ENCODE measurements at places on chromosomes 4 and X.

DNA sequence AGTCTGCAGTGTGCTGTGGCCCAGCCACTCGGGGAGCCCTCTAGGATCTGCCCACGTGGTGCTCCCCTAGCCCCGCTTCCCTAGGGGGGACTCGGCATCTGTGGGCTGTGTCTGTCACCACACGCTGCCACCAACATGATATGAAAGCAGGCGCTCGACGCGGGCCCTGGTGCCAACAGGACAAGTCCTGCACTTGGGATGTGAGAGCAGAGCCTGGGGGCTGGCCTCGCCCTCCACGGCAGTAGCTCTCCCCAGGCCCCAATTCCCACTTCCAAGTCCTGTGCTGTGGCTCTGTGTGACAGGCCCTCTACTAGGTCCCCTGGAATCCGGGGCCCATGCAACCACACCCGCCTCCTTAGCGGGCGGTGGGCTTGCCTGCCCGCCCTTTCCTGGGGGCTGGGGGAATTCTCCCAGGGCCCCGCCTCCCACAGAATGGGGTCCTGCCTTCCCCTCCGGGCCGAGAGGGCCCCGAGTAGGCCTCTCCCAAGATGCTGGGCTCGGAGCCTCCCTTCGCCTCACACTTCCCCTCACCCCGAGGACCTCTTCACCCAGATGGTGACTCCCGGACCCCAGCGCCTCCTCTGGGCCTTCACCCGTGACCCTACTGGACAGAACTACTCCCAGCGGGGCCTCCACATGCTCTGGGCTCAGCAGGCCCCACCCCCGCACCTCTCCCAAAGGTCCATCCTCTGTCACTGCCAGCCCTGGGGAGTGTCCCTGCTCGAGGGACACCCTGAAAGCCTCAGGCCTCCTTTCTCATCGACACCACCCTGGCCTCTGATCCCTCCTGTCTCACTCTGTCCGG is 11.2 kb downstream of the LRPAP1 start:
- no peak for DNase-seq

DNA sequence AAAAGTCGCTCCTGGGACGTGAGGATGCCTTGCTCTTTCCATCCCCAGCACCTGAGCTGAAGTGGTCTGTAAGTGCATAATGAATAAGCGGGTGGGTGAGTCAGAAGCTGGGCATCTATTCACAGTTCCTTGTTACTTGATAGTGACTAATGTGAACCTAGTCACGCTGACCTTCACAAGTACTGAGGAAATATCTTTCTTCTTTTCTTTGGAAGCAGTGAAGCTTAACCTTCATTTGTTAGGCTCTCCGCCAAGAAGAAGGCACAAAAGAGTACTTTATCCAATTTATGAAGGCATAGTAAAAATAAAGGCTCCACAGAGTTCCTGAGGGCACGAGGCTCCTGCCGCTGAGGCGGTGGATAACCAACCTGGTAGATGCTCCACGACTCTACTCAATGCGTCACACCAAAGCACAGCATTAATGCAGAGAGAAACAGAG is 475.7 kb upstream of the SLIT2 start:
- DNase-seq = peak; percentile 7

DNA sequence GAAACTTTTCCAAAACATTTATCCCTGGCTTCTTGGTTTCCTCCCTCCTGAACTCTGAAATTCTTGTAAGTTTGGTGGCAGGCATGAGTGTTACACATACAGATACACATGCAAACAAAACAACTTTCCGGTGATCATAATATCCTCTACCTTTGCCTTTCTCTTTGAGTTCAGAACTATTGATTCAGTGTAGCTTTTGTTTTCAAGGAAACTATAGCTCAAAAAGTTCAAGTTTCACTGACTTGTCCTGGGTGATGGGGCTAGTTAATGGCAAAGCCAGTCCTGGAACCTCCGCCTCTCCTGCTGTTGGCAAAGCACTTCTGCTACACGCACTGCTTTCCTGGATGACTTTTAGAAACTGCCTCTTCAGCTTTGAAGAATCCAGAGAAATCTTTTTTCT is 177.3 kb upstream of the FAT1 start:
- no peak for DNase-seq

DNA sequence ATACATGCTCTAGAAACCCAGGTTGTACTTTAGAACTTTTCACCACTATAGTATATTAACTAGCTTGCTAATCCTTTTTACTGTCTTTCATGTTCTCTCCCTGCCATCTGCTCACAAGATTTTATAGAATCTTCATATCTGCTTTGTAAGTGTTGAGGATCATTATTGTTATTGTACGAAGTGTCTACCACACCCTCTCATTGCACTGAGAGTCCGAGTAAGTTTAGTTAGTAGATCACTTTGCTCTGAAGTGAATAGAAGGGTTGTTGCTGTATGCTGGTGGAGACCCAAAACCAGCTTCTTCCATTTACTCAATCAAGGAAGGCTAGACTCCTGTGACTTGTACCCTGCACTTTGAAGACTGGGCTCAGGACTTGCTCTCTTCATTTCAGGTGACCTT is 17.1 kb downstream of the GAB1 start:
- DNase-seq = no peak

- no peak for DNase-seq
Measured at GRCh38 chrX:20664774-20665173, 398.1 kb upstream of the RPS6KA3 start.

DNA sequence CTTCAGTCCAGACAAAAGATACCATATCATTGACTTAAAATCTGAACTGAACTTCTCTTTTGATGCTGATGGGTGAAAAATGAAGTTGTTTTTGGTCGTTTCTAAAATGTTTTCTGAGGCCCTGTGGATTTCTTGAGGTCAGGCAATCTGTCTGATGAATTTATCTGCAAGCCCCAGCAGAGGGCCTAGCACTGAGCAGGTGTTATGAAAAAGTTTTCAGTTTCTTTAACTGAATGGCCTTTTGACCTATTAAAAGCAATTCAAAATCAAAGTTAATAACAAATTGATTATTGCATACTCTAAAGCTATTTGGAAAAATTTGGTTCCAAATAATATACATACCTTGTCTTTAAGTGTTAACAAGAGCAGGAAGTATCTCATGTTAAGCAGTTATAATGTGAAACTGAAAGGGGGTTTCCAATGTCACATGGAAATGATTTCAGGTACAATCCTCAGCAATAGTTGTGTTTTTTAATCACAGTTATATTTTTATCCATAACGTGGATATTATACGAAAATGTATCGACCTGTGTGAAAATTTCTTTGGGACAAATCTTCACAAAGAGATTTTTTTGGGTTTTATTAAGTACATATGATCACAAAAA is 285.0 kb downstream of the SPANXN1 start:
- no peak for DNase-seq

DNA sequence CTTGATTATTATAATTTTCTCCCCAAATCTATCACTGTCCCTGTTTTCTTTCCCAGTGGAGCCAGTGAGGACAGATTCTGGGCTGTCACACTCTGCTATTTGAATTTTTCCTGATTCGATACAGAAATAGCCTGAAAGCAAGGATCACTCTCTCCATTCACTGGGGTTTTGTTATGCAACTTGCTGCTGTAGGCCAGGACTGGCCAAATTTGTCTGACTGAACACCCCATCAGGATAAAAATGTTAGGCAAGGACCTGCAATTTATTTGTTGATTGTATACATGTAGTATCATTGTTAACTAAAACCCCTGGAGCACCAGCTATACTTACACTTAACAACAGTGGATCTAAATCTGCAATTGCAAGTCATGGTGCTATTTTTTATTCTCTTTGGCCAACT is 68.7 kb downstream of the AASDH start:
- no peak for DNase-seq

GRCh38 chrX:127578395-127578794 is 473.8 kb downstream of the ACTRT1 start:
- DNase-seq = no peak

- no peak for DNase-seq
Measured at GRCh38 chrX:24285082-24285481, 28.8 kb downstream of the SUPT20HL2 start.

- peak; percentile 13 for DNase-seq
Measured at GRCh38 chrX:111376897-111377578, 35.0 kb downstream of the DCX start.

- DNase-seq = no peak
Measured at GRCh38 chr4:74486905-74487304, 42.0 kb downstream of the AREG start.

DNA sequence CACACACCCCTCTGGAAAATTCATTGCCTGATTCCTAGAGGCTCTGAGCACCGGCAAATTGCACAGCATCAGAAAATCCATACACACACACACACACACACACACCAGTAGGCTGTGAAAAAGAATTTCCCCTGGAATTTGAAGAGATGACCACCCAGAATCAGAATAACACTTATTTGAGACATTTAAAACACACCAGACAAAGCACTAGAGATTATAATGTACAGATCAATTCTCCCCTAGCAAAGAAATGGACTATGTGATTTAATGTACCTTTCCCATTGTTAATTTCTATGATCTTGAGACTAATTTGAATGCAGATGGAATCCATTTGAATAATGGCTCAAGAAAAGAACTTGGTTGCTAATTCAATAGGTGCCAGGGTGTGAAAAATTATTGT is 399.3 kb downstream of the HNRNPD start:
- DNase-seq = no peak

DNA sequence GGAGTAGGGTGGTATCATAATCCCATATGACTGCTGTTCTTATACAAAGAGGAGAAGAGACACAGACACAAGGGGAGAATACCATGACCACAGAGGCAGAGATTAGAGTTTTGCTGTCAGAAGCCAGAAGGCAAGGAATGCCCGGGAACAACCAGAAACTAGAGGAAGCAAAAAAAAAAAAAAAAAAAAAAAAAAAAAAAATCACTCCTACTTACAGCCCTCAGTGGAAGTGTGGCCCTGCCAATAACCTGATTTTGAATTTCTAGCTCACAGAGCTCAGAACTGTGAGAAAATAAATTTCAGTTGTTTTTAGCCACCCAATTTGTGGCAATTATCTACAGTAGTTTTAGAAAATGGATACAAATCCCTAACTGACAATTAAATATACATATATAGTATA is 30.4 kb upstream of the UBE2NL start:
- DNase-seq = no peak

GRCh38 chr4:172978848-172979247 is 189.8 kb upstream of the GALNT7 start:
- no peak for DNase-seq

GRCh38 chrX:31190221-31190975 is 118.6 kb upstream of the FTHL17 start:
- DNase-seq = no peak

GRCh38 chr4:56627375-56627774 is 53.7 kb downstream of the HOPX start:
- DNase-seq = no peak

DNA sequence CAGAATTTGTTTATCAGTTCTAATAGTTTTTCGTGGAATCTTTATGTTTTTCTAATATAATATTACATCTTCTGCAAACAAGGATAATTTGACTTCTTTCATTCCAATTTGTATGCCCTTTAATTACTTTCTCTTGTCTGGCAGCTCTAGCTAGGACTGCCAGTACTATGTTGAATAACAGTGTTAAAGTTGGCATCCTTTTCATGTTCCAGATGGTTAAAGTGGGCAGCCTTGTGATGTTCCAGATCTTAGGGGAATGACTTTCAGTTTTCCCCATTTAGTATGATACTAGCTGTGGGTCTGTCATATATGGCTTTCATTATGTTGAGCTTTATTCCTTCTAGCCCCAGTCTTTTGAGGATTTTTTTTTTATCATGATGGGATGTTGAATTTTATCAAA is 220.6 kb upstream of the WDFY3 start:
- no peak for DNase-seq

DNA sequence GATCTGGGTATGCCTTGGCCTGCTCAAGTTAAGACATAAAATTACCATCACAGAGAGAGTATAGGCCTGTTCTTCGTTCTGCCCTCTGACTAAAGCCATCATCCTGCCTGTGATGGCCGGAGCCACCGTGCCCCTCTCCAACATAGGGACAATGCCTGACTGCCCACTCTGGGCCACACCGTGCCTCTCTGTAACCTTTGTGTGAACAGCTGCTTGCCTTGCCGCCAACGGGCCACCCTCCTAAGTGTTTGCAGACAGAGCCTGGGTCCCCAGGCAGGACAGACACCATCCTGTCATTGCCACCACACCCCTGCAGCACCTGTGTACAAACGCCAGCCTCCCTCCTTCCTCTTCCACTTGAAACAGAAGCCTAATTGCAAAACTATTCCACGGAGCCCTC is 298.7 kb upstream of the TENM3 start:
- peak; percentile 63 for DNase-seq

DNA sequence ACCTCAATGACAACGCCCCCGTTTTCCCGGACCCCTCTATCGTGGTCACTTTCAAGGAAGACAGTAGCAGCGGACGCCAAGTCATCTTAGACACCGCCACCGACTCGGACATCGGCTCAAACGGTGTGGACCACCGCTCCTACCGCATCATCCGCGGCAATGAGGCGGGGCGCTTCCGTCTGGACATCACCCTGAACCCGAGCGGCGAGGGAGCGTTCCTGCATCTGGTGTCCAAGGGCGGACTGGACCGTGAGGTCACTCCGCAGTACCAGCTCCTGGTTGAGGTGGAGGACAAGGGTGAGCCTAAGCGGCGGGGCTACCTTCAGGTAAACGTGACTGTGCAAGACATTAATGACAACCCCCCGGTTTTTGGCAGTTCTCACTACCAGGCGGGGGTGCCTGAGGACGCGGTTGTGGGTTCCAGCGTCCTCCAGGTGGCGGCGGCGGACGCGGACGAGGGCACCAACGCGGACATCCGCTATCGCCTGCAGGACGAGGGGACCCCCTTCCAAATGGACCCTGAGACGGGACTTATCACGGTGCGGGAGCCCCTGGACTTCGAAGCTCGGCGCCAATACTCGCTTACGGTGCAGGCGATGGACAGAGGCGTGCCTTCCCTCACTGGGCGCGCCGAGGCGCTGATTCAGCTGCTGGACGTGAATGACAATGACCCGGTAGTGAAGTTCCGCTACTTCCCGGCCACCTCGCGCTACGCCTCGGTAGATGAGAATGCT is 2.2 kb downstream of the FAT4 start:
- DNase-seq = peak; percentile 53

DNA sequence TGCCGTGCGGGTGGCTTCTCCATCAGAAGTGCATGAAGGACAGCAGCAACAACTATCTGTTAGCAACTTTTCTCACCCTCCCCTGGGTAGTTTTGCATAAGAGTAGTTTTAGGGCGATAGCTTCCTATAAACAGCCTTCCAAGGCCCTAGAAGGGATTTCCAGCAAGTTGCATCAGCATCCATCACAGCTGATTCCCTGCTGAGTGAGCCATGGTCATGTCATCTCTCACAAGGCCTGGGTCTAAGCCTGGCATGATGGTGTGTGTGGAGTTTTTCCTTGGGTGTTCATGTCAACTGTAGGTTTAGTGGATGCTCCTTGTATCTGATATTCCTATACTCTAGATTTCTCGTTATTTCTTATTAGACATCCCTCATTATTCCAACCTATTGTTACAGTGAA is 2324.7 kb upstream of the AGA start:
- no peak for DNase-seq

- no peak for DNase-seq
Measured at GRCh38 chr4:101218346-101218745, 129.0 kb downstream of the PPP3CA start.

DNA sequence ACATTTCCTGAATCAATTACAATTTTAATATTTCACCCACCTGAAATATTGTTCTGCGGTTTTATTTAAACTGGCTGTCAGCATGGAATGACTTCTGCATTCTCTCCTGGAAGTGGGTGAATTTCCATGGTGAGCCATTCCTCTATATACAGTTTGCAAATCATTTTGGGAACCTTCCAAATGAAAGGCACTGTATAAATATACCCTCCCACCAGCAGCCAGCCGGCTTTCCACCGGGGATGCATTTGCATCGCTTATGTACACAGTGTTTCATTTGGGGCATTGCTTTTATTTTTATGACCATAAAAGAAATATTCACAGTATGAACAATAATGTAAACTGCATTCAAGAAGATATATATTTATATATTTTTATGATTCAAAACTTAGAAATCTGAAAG is 4.7 kb upstream of the IL1RAPL1 start:
- DNase-seq = no peak
